ENCODE measurements at places on chromosomes 12 and 14. TPM values are rescaled to one million over a fixed set of nuclear protein-coding genes. Genes with fewer than 3 reads are reported as not detected.

The NGB gene
- not detected for total RNA-seq

The YBX3 gene
- total RNA-seq, result 283 TPM

The KRT6A gene
- 0.52 TPM for total RNA-seq

The WNT1 gene
- not detected for total RNA-seq

The PTPRR gene
- 0.27 TPM for total RNA-seq

The FAIM2 gene
- total RNA-seq, result 0.04 TPM

The SEC23A gene
- total RNA-seq, result 73.6 TPM

The FBLN5 gene
- 2.5 TPM for total RNA-seq

The CLEC4A gene
- total RNA-seq, result not detected

The PLEKHG3 gene
- total RNA-seq, result 51.5 TPM

The MTA1 gene
- total RNA-seq, result 86.0 TPM

The LIMA1 gene
- total RNA-seq, result 10.0 TPM

The ADAM21 gene
- not detected for total RNA-seq

The SLCO1C1 gene
- total RNA-seq, result not detected

The GCH1 gene
- total RNA-seq, result 3.2 TPM

The GPR137C gene
- not detected for total RNA-seq

The ASB2 gene
- 4.1 TPM for total RNA-seq

The A2M gene
- total RNA-seq, result not detected

The STYK1 gene
- total RNA-seq, result 0.28 TPM

The B4GALNT3 gene
- total RNA-seq, result 1.0 TPM

The PROX2 gene
- not detected for total RNA-seq

The PZP gene
- not detected for total RNA-seq

The TPPP2 gene
- not detected for total RNA-seq

The ARHGAP9 gene
- total RNA-seq, result 0.43 TPM

The CCDC63 gene
- total RNA-seq, result not detected

The DBX2 gene
- total RNA-seq, result not detected

The P2RX7 gene
- not detected for total RNA-seq

The CYP46A1 gene
- total RNA-seq, result 0.12 TPM

The MGP gene
- total RNA-seq, result not detected

The GARIN6 gene
- total RNA-seq, result not detected

The CD27 gene
- total RNA-seq, result not detected

The LGMN gene
- 58.4 TPM for total RNA-seq

The RIC8B gene
- total RNA-seq, result 9.8 TPM

The TNS2 gene
- 11.7 TPM for total RNA-seq

The NFE2 gene
- 0.20 TPM for total RNA-seq

The GLIPR1L2 gene
- total RNA-seq, result 0.13 TPM

The RAB15 gene
- total RNA-seq, result 19.1 TPM

The KCNA5 gene
- total RNA-seq, result not detected

The NXPH4 gene
- total RNA-seq, result 5.0 TPM

The KIF26A gene
- total RNA-seq, result 3.1 TPM

The SERPINA10 gene
- total RNA-seq, result 0.06 TPM

The LRRK2 gene
- 2.5 TPM for total RNA-seq

The AGAP2 gene
- 0.14 TPM for total RNA-seq

The AKAP5 gene
- total RNA-seq, result 0.45 TPM

The IKZF4 gene
- total RNA-seq, result 2.8 TPM

The ATP2A2 gene
- total RNA-seq, result 321 TPM

The CCDC198 gene
- 3.3 TPM for total RNA-seq

The OGFOD2 gene
- 16.2 TPM for total RNA-seq

The IL25 gene
- total RNA-seq, result not detected

The KLRB1 gene
- total RNA-seq, result not detected

The HOXC4 gene
- total RNA-seq, result 4.3 TPM

The TSPAN11 gene
- 0.03 TPM for total RNA-seq
